Stimulated activated CD8-positive, alpha-beta memory T cell treated with anti-CD3 and anti-CD28 coated beads, Interleukin-4, amount 100 ng/mL, for 4 hours (primary cell): ENCODE measurements at places on chromosomes 12 and 14.

DNA sequence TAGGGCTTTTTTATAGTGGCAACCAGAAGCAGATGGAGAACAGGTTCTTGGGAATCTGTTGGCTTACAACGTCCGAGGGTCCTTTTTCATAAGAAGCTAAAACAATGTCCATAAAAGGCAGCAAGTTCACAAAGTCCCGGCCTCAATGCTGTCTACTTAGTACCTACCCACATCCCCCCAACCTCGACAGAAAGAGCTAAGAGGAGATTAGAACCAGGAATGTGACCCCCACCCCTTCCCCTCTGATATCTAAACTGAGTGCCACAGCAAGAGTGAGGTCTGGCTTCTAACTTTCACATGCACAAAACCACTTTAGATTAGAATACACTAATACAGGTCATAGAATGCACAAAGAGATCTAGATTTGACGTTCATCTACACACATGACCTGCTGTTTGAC, 4.5 kb downstream of the DPF3 start:
- DNase-seq = no peak

DNA sequence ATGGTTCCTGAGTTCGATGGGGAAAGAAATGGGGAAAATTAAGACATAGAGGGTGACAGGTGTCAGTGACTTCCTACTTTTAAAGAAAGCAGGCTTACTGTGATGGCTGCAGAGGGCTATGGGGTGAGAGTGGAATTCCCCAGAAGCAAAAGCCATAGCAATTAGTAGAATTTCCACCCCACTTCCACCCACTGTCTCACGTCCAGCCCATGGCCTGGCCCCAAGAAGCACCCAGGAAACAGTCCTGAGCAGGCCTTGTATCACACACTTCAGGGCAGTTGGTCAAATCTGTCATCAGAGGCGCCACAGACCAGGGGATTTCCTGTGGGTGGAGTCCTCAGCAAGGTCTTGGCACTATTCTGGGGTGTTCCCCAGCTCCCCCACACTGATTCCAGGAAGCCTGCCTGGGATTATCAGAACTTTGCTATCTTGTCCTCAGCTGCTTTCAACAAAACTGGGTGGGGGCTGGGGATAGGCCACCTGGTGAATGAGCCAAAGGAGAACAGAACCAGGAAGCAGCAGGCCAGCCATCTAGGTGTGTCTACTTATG, 120.1 kb upstream of the CCND2 start:
- peak; percentile 37 for DNase-seq

DNA sequence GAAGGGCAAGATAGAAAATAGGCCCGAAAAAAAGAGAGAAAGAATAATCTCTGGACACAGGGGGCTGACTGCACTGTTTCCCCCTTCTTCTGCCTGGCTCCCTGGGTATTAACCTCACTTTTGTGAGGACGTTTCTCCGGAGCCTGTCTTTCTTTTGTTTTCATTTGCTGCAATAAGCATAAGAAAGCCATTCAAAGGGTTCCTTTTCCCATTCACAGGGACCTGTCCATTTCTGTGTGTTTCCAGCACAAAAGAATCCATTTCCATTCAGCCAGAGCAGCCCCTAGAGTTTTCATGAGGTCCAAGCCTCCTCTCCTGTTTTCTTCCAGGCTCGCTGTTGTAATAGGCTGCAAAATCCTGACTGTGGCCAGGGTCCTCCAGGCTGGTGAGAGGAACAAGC, 16.8 kb downstream of the PLXNC1 start:
- DNase-seq = no peak

- peak; percentile 77 for DNase-seq
These were observed at the start of gene CCDC77 for GRCh38 chr12:401235-402028. Gene CCDC77 (plus strand): TSS chr12:401644. CDS start chr12:409384, 7,740 bp downstream.

DNA sequence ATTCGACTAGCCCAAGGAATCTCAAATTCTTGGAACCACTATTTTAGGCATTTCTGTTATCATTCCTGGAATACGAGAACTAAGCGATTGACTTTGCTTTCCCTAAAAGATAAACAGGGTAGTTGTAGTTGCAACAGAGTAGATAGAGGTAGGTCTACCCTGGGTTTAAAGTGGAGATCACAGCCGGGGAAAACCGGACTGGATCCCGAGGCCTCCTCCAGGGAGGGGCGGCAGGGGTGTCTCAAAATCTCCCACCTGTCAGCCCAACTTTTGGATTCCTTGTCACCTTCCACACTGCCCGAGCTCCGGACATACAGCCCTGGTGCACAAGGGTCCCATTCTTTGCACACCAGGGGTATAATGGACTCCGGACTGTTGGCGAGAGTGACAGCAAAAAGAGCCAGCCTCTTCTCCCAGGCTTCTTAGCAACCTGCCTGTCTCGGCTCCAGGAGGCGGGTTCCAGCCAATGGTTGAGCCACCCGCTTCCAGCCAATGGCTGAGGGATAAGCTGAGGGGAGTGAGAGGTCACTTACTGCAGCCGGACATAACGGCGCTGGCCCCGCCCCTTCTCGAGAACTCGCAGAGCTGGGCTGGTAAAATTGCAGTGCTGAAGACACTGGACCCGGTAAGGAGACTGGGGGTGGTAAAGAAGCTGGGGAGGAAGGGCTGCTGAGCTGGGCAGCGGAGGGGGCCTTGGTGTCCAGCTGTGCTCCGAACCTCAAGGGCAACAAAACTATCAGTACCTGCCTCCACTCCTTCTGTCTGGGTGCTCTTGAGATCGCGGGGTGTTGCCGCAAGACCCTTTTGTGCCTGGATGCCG, at the start of gene SUOX:
TSS of gene SUOX (plus strand) at position 562 of the 820 bp plus-strand sequence. CDS start 4,946 bp downstream, outside the sequence.
- DNase-seq = no peak

GRCh38 chr14:104353921-104354701, 215.7 kb downstream of the KIF26A start:
- no peak for DNase-seq

DNA sequence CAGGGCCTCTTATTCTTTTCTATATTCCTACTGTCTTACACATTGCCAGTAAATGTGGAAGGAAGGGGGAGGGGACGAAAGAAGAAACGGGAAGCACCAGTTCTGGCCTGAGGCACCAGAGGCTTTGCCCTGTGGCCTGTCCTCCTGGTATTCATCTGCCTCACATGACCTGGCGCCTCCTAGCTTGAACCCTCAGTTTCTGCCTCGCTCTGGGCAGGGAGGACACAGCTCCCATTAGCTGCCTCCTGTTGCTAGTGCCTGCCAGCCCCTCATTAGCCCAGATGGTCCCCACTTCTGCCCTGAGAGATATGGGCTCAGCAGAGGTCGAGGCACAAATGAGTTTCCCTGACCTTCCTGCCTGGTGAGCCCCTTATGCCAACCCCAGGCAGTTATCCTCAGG, 3.0 kb upstream of the PLEKHG6 start:
- no peak for DNase-seq

GRCh38 chr12:123421314-123421713, 15.2 kb downstream of the RILPL2 start:
- DNase-seq = no peak

DNA sequence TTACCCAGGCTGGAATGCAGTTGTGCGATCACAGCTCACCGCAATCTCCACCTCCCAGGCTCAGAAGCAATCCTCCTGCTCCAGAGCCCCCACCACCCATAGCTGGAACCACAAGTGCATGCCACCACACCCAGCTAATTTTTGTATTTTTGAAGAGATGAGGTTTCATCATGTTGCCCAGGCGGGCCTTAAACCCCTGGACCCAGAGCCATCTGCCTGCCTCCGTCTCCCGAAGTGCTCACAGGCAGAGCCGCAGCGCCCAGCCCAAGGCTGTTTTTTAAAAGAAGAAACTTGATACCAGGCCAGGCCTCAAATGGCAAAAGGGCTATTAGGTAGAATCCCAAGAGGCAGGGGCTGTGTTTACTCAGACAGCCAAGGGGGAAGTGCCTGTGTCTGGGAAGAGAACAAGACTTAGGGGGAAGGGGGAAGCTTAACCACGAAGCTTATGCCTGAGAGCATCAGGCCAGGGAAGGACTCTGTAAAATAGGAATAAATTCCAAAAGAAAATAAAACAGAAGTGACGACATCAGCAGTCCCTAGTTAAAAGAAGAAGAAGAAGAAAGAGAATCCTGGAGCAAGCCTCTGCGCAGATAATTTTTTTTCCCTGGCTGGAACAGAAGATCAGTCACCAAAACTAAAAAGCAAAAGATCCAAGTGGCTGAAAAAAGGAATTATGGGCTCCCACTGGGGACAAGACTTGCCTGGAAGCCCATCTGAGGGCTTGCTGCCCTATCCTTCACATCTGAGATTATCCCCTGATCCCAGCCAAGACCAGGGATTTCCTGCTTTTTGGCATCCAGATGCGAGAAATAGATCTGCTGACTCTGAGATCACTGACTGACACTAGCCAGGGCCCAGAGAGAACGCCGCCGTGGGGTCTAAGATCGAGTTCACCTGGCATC, 170.5 kb downstream of the NDUFA12 start:
- no peak for DNase-seq
